ENCODE measurements at places on chromosomes 3 and 15.

DNA sequence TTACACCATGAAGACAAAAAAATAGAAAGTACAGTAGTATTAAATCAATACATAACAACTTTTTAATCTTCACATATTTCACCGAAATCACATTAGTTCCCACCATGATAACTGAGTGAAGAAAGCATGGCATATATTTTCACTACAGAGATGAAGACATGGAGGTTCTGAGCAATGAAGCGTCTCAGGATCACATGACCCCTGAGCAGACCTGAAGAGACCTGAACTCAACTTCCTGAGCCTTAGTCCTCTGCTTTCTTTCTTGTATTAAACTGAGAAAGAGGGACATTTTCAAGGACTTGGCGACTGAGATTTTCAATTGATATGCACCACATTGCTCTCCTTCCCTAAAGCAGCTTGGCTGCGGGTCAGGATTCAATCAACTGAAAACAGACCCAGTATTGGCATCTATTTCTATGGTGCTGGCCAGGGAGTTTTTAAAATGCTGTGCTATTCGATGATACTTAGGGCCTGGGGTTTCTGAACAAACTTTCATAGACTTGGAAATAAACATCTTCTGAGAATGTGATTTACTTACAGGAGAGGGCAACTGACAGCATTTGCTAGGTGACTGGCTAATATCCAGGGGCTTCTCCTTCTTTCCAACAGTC is 165.1 kb downstream of the LSAMP start:
- no peak for DNase-seq

DNA sequence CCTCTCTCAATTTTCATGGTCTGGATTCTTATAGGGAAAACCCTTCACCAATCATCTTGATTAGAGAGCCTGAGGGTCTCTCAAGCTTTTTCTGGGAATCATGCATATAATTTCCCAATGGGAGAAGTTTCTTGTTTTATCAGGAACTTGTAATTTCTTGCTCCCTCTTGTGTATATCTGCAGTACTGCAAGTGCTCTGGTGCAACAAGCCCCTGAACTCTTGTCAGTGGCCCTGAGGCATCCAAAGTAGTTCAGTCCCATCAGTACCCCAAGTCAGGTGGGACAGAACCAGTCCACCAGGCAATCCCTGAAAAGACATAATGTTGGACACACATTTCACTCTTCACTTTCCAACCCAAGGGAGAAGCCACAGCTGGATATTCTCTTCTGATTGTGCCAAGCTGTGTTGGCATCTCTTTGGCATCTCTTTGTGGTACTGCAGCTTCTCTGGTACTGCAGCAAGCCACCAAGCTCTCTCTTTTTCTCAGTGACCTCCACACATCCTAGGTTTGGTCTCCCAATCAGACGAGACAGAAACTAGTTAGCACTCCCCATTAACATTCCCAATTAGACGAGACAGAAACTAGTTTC is 214.5 kb downstream of the ZIC4 start:
- peak; percentile 16 for DNase-seq

- DNase-seq, result no peak
Measured at GRCh38 chr15:40115670-40116093, 7.0 kb upstream of the BMF start.

DNA sequence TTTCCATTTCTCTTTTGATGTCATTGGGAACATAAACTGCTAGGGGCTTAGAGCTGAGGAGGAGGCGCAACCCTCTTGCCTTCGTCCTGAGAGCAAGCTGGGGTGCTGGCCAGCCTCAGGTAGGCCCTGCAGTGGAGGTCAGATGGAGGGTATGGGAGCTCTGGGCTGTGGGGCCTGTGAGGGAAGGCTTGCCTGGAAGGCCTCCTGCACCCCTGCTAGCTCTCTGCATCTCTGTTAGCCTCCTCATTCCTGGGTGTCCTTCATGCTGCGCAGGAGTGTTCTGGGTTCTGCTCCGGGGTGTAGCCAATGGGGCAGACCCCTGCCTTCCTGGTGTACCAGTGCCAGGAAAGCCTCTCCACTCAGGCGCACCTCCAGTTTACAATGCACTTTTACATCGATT is 11.8 kb downstream of the GP5 start:
- DNase-seq, result no peak

- no peak for DNase-seq
Measured at GRCh38 chr15:78223396-78224022, 10.9 kb downstream of the ACSBG1 start.

- DNase-seq, result no peak
Measured at GRCh38 chr15:75349851-75350588, 3.2 kb downstream of the NEIL1 start.

- no peak for DNase-seq
Measured at GRCh38 chr15:80576519-80577090, 118.5 kb upstream of the ABHD17C start.

- no peak for DNase-seq
Measured at GRCh38 chr15:81530271-81530691, 156.3 kb upstream of the TMC3 start.

DNA sequence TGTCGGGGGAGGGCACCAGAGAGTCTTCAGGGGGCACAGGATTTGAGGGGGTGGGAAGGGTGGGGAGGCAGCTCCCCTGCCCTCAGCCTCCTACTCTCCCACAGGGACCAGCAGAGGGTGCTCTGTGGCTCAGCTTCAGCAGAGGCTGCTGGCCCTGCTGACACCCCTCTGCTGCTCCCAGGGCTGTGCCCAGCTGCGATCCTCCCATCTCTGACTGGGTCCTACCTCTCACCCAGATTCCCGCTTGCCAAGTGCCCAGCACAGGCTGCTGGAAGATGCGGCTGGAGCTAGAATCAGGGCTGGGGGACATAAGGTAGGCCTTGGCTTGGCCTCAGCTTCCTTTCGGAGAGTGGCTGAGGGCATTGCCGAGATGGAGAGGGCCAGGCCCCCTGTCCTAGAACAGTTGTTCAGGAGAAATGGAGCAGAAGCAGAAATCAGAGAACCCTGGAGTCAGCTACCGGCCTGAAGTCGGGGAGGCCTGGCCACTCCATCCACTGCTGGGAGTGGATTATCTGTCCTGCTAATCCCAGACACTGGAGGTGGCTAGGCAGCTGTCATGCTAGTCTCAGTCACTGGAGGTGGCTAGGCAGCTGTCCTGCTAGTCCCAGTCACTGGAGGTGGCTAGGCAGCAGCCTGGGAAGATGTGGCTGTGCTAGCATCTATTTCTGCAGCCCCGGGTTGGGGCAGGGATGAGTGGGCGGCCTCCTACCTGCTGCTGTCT is 3.9 kb downstream of the GRM2 start:
- DNase-seq, result no peak

- DNase-seq, result no peak
Measured at GRCh38 chr3:15291589-15292541, 40.5 kb downstream of the SH3BP5 start.

GRCh38 chr3:47016934-47017435 is 37.5 kb downstream of the NBEAL2 start:
- no peak for DNase-seq

DNA sequence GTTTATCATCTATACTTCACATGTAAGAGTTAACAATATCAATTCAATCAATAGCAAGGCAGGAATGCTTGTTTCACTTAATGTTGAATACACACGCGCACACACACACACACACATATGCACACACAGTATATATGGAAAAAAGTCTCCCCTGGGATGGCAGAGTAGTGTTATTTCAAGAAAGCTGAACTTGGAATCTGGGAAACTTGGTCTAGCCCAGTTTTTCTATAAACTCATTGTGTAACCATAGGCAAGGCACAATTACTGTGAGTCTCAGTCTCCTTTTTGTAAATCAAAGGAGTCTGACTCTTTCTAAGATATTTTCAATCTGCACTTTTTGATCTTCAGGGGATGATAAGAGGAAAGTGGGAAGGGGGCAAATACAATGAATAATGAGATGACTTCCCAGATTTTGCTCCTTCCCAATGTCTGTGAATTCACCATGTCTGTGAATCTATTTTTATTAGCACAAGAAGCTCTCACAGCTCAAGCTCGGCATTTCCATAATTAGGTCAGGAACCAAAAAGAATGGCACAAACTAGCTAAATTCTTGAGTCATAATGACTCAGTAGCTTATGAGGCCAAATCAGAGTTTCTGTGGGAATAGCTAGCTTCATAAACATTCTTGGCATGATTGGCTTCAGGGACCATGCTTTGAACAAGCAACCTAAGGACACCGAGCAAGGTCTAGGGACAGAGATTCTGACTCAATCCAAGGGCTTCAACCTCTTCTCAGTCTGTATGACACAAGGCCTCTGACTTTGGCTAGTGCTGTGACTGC is 227.4 kb upstream of the DCBLD2 start:
- peak; percentile 98 for DNase-seq

DNA sequence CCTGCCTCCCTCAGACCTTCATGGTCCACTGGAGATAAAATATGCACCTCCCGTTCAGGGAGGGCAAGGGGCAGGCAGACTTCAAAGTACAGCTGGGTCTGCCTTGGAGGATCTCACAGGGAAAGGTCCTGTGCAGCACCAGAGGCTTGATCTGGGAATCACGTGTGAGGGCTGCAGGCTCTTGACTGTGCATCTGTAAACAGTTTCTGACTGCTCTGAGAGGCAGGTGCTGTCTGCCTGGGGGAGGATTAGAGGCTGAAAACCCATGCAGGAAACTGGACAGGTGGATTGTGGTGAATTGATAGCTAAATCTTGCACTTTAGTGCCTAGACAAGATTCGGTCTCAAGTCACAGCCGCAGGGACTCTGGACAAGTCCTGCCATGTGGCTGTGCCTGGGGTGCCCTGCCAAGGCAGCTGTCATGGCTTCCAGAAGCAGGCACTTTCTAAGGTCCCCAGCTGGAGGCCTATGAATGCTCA is 239.3 kb downstream of the EPHB1 start:
- peak; percentile 9 for DNase-seq

GRCh38 chr3:195809291-195809785 is 2.4 kb downstream of the MUC4 start:
- DNase-seq, result no peak

DNA sequence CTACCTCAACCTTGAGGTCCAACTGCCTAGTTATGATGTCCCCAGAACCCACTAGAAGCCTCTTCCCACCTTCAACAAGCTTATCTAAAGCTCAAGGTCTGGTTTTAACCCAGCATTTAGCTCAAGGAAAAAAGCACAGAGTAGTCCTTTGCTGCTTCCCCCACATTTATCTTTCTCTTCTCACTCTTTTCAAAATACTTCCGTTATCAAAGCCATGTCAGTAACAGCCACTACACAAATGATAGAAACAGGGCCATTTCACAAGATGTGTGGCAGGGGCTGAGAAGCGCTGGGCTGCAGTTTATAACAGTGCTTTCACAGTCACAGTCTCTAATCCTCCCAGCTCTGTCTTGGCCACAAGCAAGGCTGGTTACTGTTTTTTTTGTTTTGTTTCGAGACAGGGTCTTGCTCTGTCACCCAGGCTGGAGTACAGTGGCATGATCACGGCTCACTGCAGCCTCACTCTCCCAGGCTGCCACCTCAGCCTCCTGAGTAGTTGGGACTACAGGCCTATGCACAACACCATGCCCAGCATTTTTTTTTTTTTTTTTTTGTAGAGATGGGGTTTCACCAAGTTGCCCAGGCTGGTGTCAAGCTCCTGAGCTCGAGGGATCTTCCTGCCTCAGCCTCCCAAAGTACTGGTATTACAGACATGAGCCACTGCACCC is 218.8 kb downstream of the OSBPL10 start:
- DNase-seq, result no peak

GRCh38 chr3:112539825-112540650 is 21.7 kb downstream of the ATG3 start:
- DNase-seq, result no peak

DNA sequence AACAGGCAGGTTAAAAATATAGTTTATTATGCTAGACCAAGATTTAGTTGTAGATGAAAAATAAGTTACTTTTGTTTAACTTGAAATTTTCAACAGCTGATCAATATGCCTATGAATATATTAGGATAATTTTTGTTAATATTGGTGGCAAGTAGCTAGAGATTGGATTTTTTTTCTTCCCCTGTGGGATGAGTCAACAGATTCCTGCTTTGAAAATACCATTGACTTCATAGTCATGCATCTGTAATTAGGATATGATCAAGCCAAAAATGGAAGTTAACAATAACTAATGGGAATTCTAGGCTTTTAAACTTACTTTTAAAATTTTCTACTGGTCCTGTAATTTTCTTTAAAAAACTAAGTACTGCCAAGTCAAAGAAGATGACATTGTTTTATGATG is 211.7 kb downstream of the ZIC1 start:
- DNase-seq, result no peak

- no peak for DNase-seq
Measured at GRCh38 chr15:92653836-92654539, 1.6 kb downstream of the FAM174B start.
